Pulmonary artery endothelial cell (primary cell): ENCODE measurements at places on chromosomes 1 and 21. TPM values are rescaled to one million over a fixed set of nuclear protein-coding genes. Genes with fewer than 3 reads are reported as not detected.

BRDT gene
- total RNA-seq, result not detected in 2 replicates

CFHR1 gene
- 0.07 TPM in 1 of 2 replicates, not detected in the other for total RNA-seq

LHX8 gene
- total RNA-seq, result not detected in 2 replicates

SELL gene
- total RNA-seq, result 1.5 and 2.3 TPM in 2 replicates

- DNase-seq, result no peak
These were observed 211.8 kb downstream of the TOMM20 start for GRCh38 chr1:234916840-234917239.

DNA sequence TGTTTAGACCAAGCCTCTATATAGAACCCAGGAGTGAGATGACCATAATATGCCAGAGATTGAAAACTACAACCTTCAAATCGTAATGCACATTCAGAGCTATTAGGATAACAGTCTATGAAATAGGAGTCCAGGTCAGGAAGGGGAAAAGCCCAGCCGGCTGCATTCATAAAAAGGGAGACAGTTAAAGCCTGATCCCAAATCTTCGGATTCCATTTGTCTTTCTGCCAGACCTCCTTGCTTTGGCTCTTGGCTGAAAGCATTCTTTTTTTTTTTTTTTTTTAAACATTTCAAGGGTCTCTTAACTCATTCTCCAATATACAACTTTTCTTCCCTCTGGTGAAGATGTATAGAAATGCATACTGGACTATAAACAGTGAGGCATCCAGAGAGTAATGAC lies 81.1 kb downstream of the NTPCR start:
- no peak for DNase-seq

DNA sequence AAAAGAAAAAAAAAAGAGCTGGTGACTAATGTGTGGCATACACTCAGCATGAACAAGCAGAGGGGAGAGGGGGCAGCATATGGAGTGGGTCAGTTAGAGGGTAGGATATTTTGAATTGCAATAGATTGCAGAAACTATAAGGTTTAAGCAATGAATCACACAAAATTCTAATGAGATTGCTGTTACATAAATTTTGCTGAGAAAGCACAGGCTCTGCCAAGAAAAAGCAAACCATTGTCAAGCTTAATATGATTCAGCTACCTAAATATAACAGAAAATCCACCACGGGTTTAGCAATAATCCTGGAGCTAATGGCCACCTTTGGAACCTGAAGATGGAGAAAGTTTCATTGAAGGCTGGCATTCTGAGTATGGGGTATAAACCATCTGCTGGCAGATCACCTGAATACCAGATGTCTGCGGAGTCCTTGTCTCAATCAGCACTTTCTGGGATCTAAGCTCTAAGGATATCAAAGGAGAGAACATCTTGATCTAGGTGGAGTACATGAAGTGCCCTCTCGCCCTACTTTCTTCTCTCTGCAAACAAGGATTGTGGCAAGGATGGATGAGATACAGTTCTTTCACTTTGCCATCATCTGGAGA lies 30.3 kb upstream of the ANGPTL7 start:
- no peak for DNase-seq

- DNase-seq, result no peak
These were observed 502 bp upstream of the SLC35A3 start for GRCh38 chr1:99969260-99969728.

- no peak for DNase-seq
These were observed 83.0 kb downstream of the GRIK3 start for GRCh38 chr1:36951292-36951750.

DNA sequence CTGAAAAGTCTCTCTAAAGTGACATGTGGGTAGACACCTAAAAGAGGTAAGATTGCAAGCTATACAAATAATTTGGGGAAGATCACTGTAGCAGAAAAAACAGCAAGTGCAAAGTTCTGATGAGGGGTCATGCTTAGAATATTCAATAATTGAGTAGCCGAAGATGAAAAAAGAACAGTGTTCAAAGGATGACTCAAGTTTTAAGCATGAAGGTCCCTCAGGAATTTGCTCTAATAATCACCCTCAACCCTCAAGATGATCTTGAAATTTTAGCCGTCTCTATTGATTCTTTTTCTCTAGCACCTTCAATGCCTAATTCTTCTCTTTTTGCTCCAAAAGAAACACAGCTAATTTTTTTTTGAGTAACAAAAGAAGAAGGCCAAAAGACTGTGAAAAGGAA lies 190.6 kb upstream of the ZNHIT6 start:
- no peak for DNase-seq
